NCI-H2171 treated with DMSO at 0.1 percent for 48 hours (cell line): ENCODE measurements at places on chromosomes 2 and 18.
A peak's percentile ranks its signal among the peaks of the same experiment; 100 is the strongest.

GRCh38 chr2:240431271-240431660 lies 4.2 kb upstream of the GPC1 start:
- no peak for DNase-seq

DNA sequence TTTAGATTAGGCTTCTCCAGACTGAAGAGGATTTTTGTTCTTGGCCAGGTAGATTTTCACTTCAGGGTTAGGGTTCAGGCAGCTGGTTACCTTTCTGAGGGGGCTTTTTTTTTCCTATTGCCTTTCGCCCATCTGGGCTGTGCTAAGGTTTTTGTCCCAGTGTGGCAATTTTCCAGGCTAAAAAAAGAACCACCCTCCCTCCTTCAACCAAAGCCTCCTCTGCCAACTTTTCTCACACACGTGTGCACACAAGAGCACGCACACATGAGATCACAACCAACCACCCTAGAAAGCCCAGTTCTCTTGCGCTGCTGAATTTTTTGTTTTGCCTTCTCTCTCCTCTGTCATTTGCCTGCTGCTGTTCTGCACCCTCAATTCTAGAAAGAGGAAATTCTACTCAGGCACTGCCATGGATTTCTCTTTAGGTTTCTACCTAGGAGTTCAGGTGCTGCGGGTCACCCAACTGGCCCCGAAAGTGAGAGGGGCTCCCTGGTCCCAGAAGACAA lies 8.5 kb upstream of the CXCR4 start:
- peak; percentile 47 for DNase-seq

DNA sequence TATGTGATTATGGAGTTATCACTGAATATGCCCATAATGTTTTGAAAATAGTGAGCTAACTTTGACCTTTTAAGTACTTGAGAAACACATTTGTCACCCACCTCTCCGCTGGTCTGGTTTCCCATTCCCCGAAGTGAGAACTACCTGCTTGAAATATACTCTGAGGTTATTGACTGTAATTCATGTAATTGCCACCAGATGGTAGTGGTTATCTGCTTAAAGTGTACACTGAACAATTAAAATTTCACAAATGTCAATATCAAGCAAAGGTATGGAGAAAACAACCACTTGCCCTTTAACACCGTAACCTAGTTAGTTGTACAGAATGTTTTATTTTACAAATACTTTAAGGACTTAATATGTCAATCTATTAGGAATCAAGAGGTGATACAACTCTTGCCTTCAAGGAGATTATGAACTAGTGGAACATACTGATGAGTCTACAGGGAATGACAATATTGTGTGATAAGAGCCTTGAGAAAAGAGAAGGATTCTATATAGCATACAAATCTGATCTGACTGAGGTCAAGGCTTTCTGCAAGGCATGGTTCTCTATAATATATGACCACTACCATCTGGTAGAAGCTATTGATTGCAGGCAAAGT lies 316.8 kb upstream of the KCNH7 start:
- DNase-seq = peak; percentile 47

- DNase-seq = peak; percentile 79
Observed at GRCh38 chr18:54222922-54223567, 1.4 kb downstream of the MBD2 start.

DNA sequence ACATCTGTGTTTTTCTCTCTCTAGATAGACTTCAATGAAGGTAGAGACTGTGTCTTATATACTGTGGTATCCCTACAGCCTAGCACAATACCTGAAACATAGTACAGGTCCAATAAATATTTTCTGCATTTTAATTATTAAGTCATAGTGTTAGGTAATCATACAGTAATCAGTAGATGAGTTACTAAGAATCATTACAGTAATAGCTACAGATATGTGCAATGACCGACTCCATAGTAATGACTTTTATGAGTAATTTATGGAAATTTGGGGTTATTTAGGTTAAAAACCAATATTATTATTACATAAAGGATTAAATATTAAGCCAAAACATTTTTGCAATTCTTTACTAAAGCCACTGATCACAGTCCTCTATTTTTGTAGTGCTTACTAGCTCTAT lies 21.6 kb downstream of the COL5A2 start:
- DNase-seq = no peak

GRCh38 chr2:144663207-144663606 lies 143.3 kb upstream of the ZEB2 start:
- DNase-seq = no peak

DNA sequence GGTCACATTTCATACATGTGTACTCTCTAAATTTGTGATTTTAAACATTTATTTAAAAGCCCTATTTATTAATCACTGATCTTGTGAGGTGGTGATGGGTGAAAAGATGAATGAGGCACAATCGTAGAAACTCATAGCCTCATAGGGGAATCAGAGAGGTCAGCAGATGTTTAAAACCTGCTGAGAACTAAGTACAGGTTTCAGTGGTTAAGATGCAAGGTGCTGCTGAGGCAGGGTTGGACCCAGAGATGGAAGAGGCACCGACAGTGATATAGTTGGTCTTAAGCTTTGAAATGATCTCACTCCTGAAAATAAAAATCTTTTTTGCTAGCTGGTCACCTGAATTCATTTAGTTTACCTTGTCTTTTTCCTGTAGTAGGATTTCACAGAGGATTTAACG lies 49.6 kb downstream of the LINC00305 start:
- no peak for DNase-seq

DNA sequence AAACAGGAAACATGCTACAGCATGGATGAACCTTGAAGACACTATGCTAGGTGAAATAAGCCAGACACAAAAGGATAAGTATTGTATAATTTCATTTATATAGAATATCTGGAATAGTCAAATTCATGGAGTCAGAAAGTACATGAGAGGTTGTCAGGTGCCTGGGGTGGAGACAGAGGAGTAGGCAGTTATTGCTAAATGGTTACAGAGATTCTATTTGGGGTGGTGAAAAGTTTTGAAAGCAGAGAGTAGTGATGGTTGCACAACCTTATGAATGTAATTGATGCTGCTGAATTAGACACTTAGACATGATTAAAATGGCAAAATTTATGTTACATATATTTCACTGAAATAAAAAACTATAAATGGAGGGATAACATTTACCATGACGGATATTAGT lies 197.4 kb downstream of the VAPA start:
- DNase-seq = no peak

DNA sequence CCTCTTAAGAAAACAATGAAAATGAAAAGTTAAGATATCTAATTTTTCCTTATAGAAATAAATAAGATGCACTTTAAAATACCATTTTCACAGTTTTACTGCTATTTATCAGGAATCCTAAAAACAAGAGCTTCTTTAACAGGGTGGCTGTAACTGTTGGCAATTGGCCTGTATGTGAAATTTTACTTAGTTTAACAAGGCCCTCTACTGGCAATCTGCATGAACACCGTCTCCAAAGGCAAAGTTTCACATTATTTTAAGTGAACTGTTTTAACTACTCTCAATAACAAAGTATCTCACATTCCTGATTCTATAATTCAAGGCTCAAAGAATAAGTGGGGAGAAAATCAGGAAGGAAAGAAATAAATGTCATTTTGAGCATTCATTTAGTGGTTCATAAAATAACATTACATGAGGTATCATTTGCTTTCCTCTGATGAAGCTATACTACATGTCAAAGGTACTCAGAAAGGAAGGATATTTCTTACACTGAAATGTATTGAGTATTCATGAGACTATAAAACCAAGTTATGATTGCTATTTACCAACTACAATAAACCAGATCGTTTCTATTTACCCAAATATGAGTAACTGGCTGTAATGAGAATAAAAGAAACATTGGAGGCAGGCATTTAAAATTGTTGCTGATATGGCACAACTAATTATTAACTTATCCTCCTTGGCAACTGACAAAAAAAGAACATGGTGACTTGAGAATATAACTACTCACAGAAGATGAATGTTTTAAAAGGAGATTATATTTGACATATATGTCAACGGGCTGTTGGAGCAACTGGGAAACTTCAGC lies 7.0 kb downstream of the NCKAP5 start:
- DNase-seq = peak; percentile 27

GRCh38 chr2:65256054-65256453 lies 28.4 kb downstream of the ACTR2 start:
- peak; percentile 5 for DNase-seq

GRCh38 chr18:39190508-39190907 lies 1624.9 kb upstream of the CELF4 start:
- no peak for DNase-seq

DNA sequence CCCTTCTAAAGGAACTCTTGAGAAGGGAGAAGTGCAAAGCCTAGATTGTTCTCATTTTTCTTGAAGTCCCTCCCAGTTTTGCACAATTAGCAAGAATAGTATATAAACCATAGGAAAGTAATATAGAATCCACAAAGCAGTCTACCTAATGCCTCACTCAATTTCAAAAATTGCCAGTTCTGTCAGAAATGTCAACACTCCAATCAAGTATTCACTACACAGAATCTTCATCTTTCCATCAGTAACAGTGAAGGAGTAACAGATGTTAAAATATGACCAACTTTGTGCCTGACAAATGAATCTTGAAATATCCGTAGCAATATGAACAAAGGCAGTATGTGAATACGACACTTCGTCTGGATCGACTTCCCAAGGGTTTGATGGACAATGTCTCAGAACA lies 56.3 kb downstream of the RBMS1 start:
- DNase-seq = no peak

DNA sequence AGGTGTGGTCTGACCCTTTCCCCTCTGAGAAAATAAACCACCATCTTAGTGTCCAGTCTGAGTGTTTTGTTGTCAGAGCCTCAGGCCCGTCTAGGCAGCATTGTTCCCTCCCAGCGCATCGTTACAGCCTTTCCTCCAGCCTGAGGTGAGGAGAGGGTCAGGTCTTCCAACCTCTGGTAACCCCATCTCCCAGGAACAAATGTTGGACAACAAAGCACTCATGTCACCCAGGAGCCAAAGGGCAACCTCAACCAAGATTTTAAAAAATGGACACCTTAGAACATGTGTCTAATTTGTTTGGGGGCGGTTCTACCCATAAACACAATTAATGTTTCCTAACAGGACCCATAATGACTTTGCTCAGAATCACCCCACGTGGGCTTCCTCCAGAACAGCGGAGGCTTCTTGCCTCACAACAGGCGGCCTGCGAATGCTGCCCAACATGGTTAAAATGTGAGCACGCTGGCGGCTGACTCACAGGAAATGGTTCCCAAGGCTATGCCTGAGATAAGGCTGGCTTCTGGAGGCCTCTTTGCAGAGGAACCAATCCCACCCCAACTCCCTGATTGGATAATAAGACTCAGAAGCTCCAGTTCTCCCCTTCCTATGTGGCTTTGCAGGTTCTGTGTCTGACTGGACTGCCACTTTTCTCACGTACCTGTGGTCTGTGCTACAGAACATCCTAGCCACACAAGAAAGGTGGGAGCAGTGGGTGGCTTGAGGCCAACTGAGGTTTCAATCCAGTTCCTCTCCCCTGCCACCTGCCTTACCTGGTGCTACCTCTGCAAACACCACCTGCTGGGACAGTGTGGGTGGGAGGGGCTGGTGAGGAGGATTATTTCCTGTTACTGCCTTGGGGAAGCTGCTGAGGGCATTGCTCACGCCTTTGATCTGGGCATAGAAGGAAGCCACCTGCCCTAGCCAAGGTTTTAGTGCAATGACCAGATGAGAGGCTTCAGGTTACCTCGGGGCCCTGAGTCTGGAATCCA lies 108.8 kb downstream of the B3GNT2 start:
- peak; percentile 16 for DNase-seq

DNA sequence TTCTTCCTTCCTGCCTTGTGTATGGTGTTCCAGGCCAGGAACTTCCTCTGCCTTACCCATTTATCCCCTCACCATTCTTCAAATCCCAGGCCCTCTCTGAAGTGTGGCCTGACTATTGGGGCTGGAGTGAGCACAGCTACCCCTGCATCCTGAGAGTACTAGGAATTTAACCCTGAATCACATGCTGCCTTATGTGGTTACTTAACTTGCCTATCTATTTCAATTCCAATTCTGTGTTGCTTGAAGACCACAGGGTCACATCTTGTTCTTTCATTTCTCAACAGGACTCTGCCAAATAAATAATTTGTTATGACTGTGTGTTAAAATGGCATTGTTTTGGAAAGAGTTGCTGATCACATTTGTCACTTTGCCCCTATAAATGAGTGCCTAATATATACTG lies 108.6 kb downstream of the CERS6 start:
- no peak for DNase-seq

- no peak for DNase-seq
Observed at GRCh38 chr18:3723554-3723953, 273.6 kb downstream of the TGIF1 start.

DNA sequence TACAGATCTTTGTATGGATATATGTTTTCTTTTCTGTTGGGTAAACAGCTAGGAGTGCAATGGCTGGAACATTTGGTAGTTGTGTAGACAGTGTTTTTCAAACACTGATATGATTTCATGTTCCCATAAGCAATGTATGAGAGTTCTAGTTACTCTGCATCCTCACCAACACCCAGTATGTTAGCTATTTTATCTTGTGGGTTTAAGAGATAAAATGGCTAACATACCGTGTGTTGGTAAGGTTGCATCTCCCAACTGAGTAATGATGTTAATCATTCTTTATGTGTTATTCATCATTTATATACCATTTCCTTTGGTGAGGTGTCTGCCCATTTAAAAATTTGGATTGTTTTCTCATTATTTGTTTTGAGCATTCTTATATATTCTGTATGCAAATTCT lies 65.7 kb downstream of the LYPD6B start:
- no peak for DNase-seq

- peak; percentile 81 for DNase-seq
Observed at GRCh38 chr2:4903656-4904348, 788.4 kb upstream of the SOX11 start.

DNA sequence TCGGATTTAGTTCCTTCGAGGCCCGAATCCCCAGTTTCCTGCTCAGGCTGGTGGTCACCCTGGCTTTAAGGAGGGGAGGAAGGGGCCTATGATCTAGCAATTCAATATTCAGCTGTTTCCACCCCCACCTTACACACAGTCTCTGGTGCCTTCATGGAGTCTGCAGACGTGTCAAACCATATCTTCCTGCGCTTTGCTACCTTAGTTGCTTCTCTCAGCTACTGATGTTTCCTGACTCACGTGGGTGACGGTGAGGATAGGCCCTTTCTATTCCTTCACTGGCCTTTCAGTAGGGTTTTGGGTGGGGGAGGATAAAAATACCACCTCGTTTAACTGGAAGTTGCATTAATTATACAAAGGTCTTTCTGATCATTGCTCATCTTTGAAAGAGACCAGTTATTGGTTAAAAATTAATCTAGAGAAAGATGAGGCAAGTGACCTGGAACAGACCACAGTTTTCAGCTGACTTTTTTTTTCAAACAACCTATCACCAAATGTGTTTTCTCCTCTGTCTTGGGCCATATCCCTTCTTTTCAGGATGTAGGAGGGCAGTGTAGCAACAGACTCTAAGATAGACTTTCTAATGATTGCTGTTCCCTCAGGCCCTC lies 49.7 kb downstream of the SH2D6 start:
- DNase-seq = no peak

- DNase-seq = no peak
Observed at GRCh38 chr2:102478686-102479470, 5.9 kb downstream of the SLC9A4 start.

- DNase-seq = no peak
Observed at GRCh38 chr2:226730481-226730880, 69.1 kb downstream of the IRS1 start.
